Hematopoietic multipotent progenitor cell treated with erythropoietin and hydrocortisone succinate and interleukin-3 and kit ligand, for 4 days (in vitro differentiated cells): ENCODE measurements at places on chromosomes 3 and 15.

- DNase-seq: no peak
Measured at GRCh38 chr3:137202941-137203340, 245.2 kb downstream of the IL20RB start.

DNA sequence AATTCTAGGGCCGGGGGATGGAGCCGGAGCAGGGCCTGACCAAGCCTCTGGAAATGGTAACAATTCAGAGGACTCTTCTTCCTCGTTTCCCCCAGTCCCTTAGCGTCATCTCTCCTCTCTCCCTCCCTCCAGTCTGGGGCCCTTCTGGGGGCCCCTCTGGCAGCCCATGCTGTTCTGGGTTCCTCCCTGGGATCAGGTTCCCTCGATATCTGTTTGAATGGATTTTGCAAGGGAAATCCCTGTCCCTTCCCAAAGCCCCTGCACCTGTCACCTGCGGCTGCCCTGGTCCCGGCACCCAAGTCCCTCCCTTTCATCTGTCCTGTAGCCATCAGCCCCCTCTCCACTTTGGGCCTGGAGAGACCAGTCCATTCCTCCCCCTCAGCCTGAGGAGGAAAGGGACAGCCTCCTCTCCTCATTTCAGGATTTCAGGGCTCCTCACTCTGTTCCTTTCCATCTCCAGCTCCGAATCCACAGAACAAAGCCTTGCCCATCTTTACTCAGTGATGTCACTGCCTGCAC is 1.7 kb upstream of the PLCB2 start:
- DNase-seq: no peak

DNA sequence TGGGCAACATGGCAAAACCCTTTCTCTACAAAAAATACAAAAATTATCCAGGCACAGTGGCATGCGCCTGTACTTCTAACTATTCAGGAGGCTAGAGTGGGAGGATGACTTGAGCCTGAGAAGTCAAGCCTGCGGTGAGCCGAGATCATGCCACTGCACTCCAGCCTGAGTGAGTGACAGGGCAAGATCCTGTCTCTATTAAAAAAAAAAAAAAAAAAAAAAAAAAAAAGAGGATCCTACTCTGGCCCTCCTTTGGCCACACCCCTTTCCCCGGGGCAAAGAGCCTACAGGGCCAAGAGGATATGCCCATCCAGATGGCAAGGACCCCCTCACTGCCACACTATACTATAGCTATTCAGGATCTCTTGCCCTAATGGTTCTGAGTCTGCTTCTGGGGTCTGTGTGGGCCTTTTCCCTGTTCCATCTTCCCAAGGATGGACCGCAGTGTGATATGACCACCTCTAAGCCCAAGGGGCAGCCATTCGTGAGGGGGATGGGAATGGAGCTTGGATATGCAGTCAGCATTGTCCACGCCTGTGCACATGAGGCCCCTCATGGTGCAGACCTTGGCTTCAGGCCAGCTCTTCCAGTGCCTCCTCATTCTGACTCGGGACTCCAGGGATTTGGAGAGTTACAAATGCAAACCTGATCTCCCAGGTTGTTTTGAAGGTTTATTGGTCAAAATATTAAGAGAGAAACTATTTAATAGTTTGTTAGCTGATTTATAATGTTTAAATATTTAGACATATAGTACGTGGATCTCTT is 7.3 kb downstream of the TYRO3 start:
- DNase-seq: no peak

DNA sequence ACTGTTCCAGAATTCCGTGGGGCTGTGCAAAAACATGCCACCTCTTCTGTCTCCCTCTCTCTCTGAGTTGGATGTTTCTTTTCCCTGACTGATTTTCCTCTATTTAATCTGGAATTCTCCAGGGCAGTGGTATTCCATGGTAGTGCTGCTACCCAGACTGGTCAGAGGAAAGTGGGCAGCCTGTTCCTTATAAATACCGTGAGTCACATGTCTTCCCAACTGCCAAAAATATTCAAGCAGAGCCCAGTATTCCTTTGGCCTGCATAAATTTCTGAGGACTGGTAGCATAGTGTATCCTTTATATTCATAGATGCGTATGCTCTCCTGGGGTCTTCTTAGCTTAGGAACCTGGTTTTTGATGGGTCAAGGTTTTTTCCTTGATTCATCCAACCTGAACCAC is 40.9 kb downstream of the CEMIP start:
- DNase-seq: no peak

DNA sequence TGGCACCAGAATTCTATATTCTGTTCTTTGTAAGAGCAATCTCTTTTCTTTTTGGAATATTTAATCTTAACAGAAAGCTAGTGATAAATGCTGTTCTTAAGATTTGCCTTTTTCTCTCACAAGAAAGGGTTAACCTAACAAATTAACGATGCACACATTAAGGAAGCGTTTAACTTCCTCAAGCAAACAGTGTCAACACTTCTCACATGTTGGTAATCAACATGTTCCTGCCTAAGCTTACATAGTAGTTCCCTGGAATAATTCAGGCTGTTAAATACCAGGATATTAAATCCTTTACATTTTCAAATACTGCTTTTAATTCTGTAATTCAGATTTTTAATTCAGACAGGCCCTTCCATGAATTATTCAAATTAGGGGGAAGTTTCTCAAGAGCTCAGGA is 67.4 kb upstream of the RPL35A start:
- peak; percentile 35 for DNase-seq

DNA sequence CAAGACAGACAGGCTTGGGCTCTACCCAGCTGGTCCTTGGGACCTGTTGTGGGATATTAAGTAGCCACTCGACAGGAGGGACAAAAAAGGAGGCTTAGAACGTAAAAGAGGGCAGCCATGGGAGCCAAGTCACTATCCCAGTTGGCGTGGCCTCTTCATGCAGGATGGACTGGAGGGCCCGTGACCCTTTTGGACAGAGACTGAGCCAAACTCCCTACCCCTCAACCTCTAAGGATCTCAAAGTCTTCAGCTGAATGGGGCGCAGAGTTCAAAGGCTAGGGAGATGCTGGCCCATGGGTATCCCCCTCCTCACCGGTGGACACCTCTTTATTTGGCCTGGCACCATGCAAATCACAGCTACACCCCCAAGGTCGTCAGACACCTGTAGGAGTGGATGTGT is 57.8 kb upstream of the SEC13 start:
- DNase-seq: no peak

- DNase-seq: peak; percentile 23
Measured at GRCh38 chr15:63146684-63147083, 10.6 kb downstream of the RPS27L start.

DNA sequence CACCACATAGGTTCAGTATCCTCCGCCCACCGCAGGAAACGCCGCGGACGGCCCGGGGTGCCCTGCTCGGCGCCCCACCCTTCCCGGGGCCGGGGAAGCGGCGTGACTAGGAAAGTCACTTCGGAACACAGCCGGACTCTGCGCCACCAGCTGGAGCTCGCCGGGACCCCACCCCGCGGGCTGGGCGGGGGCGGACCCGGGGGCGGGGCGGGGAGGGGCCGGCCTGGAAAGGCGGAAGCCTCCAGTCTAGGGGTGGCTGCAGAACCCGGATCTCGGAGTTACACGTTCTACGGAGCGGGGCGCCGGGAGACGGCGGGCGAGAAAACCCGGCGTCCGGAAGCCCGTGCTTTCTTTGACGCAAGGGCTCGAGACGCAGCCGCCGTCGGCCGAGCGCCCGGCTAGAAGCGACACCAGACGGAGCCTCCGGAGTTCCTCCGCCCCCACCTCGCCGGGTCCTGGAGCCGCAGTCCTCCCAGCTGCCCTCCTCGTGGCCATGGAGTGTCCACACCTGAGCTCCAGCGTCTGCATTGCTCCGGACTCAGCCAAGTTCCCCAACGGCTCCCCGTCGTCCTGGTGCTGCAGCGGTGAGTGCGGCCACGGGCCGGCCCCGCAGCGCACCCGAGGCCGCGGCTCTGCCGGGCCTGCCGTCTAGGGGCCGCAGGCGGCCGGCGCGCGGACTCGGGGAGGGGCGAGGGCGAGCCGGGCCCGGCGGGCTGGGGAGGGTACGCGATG is at the start of gene USP3:
Gene USP3, plus strand, starts transcription at position 347 of the 732 bp plus-strand sequence. Its CDS starts 147 bp downstream, at position 494.
- DNase-seq: peak; percentile 98

GRCh38 chr3:17190353-17191078 is 305.8 kb downstream of the PLCL2 start:
- no peak for DNase-seq

DNA sequence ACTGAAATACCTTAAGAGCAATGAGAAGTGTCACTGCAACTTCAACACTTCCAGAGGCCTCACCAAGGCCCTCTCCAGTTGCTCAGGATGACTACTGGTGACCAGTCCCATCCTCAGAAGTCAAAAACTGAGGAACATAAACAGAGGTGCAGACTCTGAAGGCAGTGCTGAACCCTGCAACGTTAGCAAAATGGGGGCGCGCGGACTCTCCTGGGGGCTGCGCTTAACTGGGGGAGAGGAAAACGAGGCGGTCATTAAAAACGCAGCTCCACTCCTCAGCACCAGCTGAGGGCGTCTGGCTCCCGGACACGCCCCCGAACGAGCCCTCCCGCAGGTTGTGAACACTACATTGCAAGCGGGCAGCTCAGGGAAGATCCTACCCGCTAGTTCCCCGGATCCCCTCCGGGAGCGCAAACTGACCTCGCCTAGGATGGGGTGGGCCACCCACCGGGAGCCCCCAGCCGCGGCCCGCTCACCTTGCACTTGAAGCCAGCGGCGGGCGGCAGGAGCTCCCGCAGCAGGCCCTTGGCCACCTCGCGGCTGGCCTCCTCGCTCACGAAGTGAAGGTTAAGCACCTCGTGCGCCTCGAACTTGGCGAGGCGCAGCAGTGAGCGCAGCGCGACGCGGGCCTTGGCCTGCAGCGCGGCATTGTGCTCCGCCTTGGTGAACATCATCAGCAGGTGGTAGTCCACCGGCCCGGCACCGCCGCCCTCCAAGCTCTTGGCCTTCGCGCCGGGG is 711 bp downstream of the XXYLT1 start:
- peak; percentile 84 for DNase-seq

- DNase-seq: no peak
Measured at GRCh38 chr3:156307704-156308103, 187.3 kb downstream of the KCNAB1 start.

DNA sequence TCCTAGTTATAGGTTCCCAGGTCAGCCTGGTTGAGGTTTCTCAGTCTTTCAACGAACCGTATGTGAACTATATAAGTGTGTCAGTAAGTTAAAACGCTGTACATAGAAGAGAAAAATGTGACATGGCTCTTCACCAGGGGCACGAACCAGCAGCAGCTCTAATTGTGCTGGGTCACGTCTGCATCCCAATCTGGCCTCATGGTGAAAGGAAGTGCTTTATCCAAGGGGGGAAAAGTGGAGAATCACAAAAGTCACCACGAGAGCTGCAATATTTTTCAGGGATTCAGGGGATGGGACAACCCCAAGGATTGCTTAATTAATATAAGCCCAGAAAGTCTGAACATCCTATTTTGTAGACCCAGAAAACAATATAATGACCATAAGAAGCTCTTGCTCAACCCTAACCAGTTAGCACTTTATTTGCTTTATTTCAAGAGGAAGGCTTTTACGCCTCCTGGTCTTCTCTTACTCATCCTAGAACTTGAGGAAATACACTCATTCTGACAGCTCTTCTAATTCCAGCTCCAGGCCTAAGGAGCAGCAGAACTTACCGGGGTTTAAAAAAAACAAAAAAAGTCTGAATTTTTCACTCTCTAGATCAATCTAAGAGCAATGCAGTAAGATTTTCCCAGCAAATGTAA is 16.5 kb downstream of the ANXA2 start:
- no peak for DNase-seq
